A549 treated with Hydrocortisone at 1 μM for 4 hours (cell line): ENCODE measurements at places on chromosomes 1 and 21. TPM values are rescaled to one million over a fixed set of nuclear protein-coding genes. Genes with fewer than 3 reads are reported as not detected.

LAMB3 gene
- 18.6 to 23.5 TPM (median 21.0 TPM) in 5 replicates for total RNA-seq

CELA2B gene
- total RNA-seq = 0.14 TPM in 1 of 5 replicates, not detected in the others

FAM131C gene
- total RNA-seq = 13.8 to 19.9 TPM (median 17.8 TPM) in 5 replicates

SSBP3 gene
- total RNA-seq = 5.7 to 7.4 TPM (median 6.4 TPM) in 5 replicates

MRPS15 gene
- total RNA-seq = 63.4 to 86.0 TPM (median 84.8 TPM) in 5 replicates

PLA2G2C gene
- total RNA-seq = not detected in 5 replicates

GBP1 gene
- 0.09 to 0.16 TPM (median 0.13 TPM) in 5 replicates for total RNA-seq

TMEM79 gene
- 7.4 to 8.6 TPM (median 7.5 TPM) in 5 replicates for total RNA-seq

EPS15 gene
- 9.0 to 16.2 TPM (median 11.6 TPM) in 5 replicates for total RNA-seq

NUP210L gene
- not detected in 5 replicates for total RNA-seq

THEM4 gene
- 13.0 to 14.7 TPM (median 13.2 TPM) in 5 replicates for total RNA-seq

C1QC gene
- not detected in 5 replicates for total RNA-seq

JTB gene
- total RNA-seq = 105 to 161 TPM (median 144 TPM) in 5 replicates

YBX1 gene
- 709 to 776 TPM (median 732 TPM) in 5 replicates for total RNA-seq

NBPF20 gene
- total RNA-seq = 2.8 to 4.3 TPM (median 2.9 TPM) in 5 replicates

KCNK2 gene
- 0.06 to 0.12 TPM in 2 of 5 replicates, not detected in the others for total RNA-seq

HES5 gene
- not detected in 5 replicates for total RNA-seq

OR4F29 gene
- not detected in 5 replicates for total RNA-seq

RGS7 gene
- total RNA-seq = 0.05 to 0.10 TPM (median 0.05 TPM) in 3 of 5 replicates, not detected in the others

GSTM5 gene
- not detected in 5 replicates for total RNA-seq

SYCP1 gene
- not detected in 5 replicates for total RNA-seq

RGS16 gene
- total RNA-seq = 0.18 to 0.45 TPM (median 0.24 TPM) in 5 replicates

YIPF1 gene
- 12.7 to 15.0 TPM (median 13.0 TPM) in 5 replicates for total RNA-seq

AMY2B gene
- 0.45 to 0.68 TPM (median 0.49 TPM) in 5 replicates for total RNA-seq

MTOR gene
- 11.6 to 16.4 TPM (median 13.8 TPM) in 5 replicates for total RNA-seq

CD5L gene
- total RNA-seq = not detected in 5 replicates

TADA1 gene
- 10.3 to 16.0 TPM (median 12.7 TPM) in 5 replicates for total RNA-seq

MYOG gene
- total RNA-seq = not detected in 5 replicates

OR2AJ1 gene
- not detected in 5 replicates for total RNA-seq

C1orf105 gene
- not detected in 5 replicates for total RNA-seq

ESRRG gene
- not detected in 5 replicates for total RNA-seq

LAD1 gene
- total RNA-seq = 0.47 to 1.4 TPM (median 0.62 TPM) in 5 replicates

GUCA2B gene
- 0.20 to 0.32 TPM (median 0.23 TPM) in 3 of 5 replicates, not detected in the others for total RNA-seq

ERICH3 gene
- not detected in 5 replicates for total RNA-seq

HSPB7 gene
- total RNA-seq = 0.05 to 0.14 TPM (median 0.07 TPM) in 4 of 5 replicates, not detected in the other

OR2L3 gene
- total RNA-seq = not detected in 5 replicates

MMEL1 gene
- 0.16 to 0.20 TPM in 2 of 5 replicates, not detected in the others for total RNA-seq

CD55 gene
- 78.9 to 121 TPM (median 108 TPM) in 5 replicates for total RNA-seq

FCGR3A gene
- not detected in 5 replicates for total RNA-seq

SMPDL3B gene
- 1.3 to 1.6 TPM (median 1.4 TPM) in 5 replicates for total RNA-seq

FCRL1 gene
- total RNA-seq = not detected in 5 replicates

KRTAP11-1 gene
- not detected in 5 replicates for total RNA-seq

HTR6 gene
- total RNA-seq = 0.10 to 0.18 TPM (median 0.12 TPM) in 5 replicates

CAMK1G gene
- 0.25 to 0.38 TPM (median 0.28 TPM) in 5 replicates for total RNA-seq

TRIM46 gene
- total RNA-seq = 1.7 to 2.9 TPM (median 2.7 TPM) in 5 replicates

SEC16B gene
- total RNA-seq = 0.55 to 0.93 TPM (median 0.83 TPM) in 5 replicates

LCE2B gene
- total RNA-seq = not detected in 5 replicates

EPHB2 gene
- 30.2 to 41.7 TPM (median 36.7 TPM) in 5 replicates for total RNA-seq

BSND gene
- 0.01 TPM in 1 of 5 replicates, not detected in the others for total RNA-seq
